ENCODE measurements at places on chromosomes 11 and 22.

DNA sequence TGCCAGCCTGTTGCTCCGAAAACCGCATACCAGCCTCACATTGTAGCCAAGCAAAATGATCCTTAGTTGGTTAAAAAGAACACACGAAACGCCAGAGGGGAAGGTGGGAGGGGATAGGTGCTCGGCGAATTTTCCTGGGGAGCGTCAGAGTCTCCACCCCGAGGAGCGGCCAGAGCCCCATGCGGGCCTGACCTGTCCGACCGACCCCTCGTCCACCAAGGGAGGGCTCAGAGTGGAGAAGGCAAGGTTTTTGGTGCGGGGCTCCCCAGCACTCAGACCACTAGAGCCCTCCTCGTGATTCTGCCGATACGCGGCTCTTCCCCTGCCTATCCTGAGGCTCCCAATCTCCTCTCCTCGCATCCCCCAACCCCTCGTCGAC is 39.6 kb downstream of the DIXDC1 start:
- DNase-seq: no peak

DNA sequence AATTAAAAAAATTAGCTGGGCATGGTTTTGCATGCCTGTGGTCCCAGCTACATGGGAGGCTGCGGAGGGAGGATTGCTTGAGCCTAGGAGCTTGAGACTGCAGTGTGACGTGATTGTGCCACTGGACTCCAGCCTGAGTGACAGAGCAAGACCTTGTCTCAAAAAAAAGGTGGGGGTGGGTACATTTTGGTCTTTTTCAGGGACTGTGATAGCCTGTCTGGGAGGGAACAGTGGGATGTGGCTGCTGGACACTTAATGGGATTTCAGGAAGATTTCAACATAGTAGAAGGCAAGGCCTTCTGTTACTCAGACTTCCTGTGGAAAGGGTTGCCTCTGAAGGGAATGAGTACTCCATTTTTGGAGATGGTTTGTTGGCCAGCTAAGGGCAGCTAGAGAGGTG is 40.6 kb downstream of the RELT start:
- DNase-seq: no peak

- no peak for DNase-seq
These were observed 191.6 kb upstream of the CADM1 start for GRCh38 chr11:115695677-115696364.

GRCh38 chr22:47149976-47150375 is 387.5 kb downstream of the TBC1D22A start:
- DNase-seq: no peak

GRCh38 chr22:37686002-37686982 is at the start of gene NOL12:
TSS of gene NOL12 (plus strand) at chr22:37686343. CDS start at chr22:37686393, 50 bp downstream.
- peak; percentile 85 for DNase-seq

- DNase-seq: no peak
These were observed 5.7 kb downstream of the DNAL4 start for GRCh38 chr22:38788021-38788816.

DNA sequence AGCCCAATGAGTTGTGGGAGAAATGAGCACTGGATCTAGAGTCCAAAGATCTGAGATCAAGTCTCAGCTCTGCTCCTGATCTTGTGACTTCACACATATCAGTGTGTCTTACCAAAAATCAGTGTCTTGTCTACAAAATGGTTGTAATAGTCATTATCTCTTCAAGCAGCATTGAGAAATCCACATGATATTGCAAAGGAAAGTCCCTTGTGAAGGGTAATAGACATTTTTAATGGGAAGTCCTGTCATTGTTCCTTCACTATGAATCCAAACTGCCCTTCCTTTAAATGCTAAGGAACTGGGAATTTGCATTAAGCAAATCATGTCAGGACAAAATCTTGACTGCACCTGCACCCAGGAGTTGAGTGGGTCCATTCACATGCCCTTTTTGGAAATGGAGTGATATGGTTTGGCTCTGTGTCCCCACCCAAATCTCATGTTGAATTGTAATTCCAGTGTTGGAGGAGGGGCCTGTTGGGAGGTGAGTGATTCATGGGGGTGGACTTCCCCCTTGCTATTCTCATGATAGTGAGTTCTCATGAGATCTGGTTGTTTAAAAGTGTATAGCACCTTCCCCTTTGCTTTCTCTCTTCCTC is 51.1 kb downstream of the COMMD9 start:
- no peak for DNase-seq

DNA sequence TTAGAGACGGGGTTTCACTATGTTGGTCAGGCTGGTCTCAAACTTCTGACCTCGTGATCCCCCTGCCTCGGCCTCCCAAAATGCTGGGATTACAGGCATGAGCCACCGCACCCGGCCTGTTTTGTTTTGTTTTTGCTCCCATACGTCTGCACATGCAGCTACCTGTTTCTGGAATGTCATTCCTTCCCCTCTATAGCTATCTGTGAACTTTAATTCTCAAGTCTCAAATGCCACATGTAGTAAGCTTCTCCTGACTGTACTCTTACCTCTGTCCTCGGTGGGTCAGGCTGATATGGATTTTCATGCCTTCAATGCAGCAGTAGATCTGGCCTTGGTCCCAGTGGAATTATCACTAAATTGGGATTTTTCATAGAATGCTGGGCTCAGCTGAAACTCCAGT is 12.4 kb upstream of the SWAP70 start:
- DNase-seq: no peak

DNA sequence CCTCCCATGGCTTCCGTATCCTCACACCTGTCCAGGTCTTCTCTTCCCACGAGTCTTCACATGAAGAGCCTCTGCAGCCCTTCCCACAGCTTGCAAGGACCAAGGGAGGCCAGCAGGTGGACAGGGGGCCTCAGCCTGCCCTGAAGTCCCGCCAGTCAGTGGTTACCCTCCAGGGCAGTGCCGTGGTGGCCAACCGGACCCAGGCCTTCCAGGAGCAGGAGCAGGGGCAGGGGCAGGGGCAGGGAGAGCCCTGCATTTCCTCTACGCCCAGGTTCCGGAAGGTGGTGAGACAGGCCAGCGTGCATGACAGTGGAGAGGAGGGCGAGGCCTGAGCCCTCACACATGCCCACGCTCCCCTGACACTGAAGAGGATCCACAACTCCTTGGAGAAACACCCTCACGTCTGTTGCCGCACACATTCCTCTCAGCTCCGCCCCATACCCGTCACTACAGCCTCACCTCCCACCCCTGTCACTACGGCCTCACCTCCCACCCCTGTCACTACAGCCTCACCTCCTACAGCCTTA is 8.3 kb downstream of the SSH3 start:
- no peak for DNase-seq

GRCh38 chr11:6229911-6230310 is 4.5 kb downstream of the FHIP1B start:
- peak; percentile 11 for DNase-seq

DNA sequence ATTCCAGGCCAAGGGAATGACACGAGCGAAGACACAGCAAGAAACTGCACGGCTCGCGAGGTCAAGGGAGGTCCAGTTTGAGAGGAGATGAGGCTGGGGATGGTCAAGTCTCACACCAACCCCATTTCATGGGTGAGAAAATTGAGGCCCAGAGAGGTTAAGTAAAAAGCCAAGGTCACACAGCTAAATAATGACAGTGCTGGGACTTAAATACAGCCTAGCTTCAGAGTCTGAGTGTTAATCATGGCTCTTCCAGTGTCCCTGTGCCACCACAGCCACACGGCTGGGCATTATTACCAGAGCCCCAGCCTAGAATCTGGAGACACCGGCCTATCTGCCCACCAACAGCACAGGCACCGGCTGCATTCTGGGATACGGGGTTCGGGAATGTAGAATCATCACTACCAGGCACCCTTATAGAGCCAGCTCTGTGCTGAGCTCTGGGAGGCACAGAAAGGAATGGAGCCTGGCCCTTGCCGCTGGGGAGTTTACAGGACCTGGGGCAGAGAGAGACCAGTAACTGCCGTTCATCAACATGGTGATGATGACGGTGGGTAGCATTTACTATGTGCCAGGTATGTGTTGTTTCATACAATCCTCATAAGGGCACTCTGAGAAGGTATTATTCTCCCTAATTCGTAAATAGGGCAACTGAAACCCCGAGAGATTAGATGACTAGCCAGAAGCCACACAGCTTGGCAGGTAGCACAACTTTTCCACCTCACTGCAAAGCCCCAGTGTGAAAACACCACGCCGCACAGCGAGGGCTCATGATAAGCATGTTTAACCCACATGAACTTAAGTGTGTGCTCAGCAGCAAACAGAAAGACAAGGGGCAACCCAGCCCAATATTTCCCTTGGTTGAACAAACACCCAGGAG is 51.8 kb downstream of the CD6 start:
- peak; percentile 41 for DNase-seq

DNA sequence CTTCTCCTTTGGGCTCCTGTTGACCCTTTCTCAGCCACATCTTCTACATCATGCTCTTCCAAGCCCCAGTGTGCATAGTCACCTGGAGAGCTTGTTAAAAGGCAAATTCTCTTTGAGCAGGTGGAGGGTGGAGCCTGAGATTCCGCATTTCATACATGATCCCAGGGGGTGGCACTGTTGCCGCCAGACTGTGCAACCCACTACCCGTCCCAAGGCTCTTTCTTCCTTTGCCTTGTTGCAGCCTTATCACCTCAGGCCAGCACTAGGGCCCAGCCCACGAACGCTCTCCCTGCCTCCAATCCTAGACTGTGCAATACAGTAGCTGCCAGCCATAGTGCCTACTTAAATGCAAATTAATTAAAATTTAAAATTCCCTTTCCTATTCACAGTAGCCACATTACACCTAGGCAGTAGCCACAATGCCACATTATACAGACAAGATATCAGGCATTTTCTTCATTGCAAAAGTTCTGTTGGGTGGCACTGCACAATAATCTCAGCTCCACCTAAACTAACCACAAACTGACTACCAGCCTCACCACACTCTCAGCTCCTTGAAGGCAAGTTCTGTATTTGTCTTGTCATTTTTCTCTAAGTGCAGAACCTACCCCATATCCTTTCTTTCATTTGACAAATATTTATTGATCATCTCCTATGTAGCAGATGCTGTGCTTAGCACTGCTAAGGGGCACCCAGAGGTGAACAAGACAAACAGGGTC is 4.6 kb upstream of the KCNJ5 start:
- no peak for DNase-seq

Data from T-helper 1 cell (primary cell).